ENCODE measurements at places on chromosomes 1 and 21. TPM values are rescaled to one million over a fixed set of nuclear protein-coding genes. Genes with fewer than 3 reads are reported as not detected.

GRCh38 chr1:67534627-67535065 is 104.4 kb upstream of the SERBP1 start:
- no peak for DNase-seq

GRCh38 chr1:243428617-243429342 is 172.9 kb downstream of the SDCCAG8 start:
- DNase-seq: no peak

DNA sequence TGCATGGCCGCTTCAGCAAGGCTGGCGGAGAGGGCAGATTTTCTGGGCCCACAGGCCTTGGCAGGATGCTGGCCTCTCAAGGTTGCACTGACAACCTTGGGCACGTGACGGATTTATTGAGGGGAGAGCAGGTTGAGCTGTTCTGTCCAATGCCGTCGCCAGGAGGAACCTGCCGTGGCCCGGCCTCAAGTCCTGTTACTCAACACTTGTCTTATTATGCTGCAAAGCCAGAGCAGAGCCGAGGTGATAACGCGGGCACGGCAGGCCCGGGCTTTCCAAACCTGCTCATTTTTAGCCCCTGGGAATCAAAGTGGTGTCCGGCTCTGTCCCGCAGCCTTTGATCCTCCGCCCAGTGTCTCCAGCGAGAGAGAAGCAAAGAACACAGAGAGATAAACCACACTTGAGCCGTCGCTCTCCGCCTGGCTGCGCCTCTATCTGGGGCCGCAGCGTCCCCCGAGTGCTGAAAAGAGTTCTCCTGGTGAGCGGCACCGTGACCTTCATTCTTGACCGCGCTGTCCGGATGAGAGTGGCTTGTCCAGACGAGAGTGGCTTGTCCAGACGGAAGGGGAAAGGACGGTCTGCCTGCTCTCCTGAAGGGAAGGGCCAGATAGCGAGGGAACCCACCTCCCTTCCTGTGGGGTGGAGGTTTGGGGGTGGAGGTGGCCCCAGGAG is 162.3 kb upstream of the ARHGEF16 start:
- no peak for DNase-seq

GRCh38 chr1:20275319-20275925 is 15.3 kb upstream of the VWA5B1 start:
- no peak for DNase-seq

GRCh38 chr1:245501633-245502032 is 346.8 kb downstream of the KIF26B start:
- DNase-seq: no peak

DNA sequence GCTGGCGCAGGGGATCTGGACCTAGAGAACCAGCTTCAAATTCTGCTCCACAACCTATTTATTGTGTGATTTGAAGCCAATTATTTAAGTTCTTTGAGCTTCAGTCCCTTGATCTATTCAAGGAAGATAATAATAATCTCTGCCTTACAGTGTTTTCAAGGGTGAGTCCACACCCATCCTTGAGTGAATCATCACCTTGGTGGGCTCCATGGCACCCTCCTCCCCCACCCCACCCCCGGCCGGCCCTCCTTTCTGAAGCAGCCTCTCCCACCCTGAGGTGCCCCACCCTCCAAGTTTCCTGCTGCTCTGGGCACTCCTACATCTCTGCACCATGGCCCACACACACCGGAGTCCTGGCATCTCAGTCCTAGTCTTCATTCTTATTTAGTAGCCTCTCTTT is 38.3 kb downstream of the TCP10L start:
- no peak for DNase-seq

GRCh38 chr1:172585861-172586260 is 52.9 kb downstream of the SUCO start:
- DNase-seq: peak; percentile 46

DNA sequence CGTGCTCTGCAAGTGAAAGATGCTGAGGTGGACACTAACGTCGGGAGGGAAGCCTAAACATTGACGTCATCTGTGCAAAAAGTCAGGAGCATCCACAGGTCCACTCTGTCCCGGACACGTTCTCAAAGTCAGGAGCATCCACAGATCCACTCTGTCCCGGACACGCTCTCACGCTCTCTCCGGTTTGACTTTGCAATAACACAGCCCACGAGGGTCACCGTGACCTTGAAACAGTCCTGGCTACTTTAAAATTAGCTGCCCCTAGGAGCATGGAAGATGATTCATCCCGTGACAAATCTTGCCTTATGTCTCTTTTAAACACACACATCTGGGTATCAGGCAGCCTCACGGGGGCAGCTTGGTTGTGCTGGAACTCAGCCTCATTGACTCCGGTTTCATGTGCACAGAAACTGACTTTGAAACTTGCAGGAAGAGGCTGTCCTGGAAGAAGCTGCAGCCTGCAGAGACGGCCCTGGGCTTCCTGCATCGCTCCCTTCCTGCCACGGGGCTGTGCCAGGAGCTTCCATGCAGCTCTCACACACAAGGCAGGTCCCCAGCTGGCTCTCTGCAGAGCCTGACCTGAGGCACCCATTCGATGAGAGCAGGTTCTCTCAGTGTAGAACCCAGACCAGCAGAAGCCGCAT is 18.1 kb upstream of the COL18A1 start:
- peak; percentile 24 for DNase-seq

DNA sequence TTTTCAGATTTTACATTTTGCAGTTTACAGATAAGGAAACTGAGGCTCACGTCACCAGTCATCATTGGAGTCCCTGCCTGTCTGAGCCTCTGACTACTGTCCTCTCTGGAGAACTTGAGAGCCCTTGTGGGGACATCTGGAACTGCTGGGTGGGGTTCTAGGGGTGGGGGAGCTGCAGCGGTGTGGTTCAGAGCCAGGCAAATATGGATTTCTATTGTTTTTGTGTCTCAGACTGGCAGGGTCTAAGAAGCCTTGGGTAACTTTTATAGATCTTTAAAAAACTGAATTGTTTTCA is 46.9 kb downstream of the IER5 start:
- DNase-seq: no peak

GRCh38 chr1:36913016-36913415 is 121.3 kb downstream of the GRIK3 start:
- no peak for DNase-seq

DNA sequence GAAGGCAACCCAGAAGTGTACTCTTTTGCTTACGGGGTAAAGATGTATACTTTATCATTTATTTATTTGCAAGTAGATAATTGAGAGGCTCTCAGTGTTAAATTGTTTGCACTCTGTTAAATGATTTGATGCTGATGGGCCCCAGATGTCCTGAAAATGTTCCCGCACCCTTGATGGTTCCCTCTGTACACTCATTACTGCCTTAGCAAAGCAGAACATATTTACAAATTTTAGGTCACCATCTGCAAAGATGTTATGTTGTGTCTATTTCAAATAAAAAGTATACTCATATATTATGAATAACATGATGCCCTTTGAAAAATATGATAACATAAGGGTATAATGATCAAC is 240.5 kb upstream of the SNX7 start:
- no peak for DNase-seq

GRCh38 chr1:226443439-226443838 is 35.5 kb upstream of the PARP1 start:
- peak; percentile 62 for DNase-seq

DNA sequence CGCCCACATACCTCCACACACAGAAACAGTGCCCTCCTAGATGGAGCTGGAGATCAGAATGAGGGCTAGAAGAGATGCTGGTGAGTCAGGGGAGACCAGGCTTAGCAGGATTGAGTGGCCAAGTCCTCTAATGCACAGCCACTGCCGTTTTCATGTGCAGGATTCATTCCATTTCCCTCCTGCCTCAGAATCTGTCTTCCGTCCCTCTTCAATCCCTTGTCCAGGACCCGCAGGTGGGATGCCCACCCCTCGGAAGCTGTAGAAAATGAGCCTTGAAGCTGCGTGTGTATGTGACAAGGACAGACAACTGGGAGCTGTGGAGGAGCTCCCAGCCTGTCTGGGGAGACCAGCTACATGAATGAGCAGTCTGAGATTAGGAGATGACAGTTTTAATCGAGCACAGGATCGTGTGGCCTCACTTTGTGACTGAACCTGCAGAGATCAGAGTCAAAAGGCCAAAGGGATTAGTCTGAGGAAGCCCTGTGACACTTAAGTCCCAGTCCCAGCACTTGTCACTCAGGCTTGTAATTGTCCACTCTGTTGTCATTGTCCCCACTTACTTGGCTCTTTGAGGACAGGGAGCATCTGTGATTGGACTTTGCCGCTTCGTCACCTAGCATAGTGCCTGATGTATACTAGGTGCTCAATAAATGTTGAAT is 22.0 kb downstream of the LGR6 start:
- DNase-seq: no peak

- DNase-seq: no peak
Measured at GRCh38 chr1:14369526-14370213, 228.8 kb upstream of the KAZN start.

DNA sequence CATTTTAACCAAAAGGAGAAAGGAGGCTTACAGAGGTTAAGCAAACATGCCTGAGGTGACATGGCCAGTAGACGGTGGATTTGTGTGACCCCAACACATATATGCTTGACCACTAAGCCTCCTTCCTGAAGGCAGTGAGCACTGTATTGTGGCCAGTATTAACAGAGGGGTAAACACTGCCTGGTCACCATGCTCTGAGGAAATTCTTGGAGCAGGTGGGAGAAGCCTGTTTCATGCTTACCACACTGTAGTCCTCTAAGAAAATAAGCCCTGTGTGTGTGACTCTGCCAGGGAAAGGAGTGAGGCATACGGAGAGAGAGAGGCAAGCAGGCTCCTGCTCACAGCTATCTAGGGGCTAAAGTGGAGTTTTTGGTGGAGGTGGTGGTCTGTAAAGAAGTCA is 102.7 kb downstream of the KCND3 start:
- no peak for DNase-seq

DNA sequence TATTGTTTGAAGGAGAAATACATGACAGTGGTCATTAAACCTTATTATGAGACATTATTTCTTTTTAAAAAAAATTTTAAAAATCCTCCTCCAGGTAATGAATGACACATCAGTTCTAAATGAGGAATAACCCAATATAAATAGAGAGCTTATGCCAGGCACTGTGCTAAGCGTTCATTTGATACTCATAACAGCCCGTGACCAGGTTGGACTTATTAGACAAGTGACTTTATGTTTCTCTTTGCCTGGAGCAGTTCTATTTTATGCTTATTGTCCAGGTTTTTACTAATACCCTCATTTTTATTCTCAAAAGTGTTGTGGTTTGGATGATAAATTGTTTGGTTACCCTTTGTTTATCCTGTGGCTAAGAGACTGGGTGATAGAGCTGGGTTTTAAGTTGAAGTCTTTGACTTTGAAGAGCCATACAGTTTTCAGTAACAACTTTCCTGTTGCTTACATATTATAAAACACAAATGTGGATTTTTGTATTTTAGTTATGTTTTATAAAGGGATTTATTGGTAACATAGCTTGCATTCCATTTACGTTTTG is 84.2 kb downstream of the RABGAP1L start:
- DNase-seq: no peak

- peak; percentile 82 for DNase-seq
Measured at GRCh38 chr1:33295450-33296081, 25.3 kb downstream of the A3GALT2 start.

GRCh38 chr1:33130297-33130696 is 49.3 kb downstream of the AZIN2 start:
- no peak for DNase-seq

GRCh38 chr1:80248886-80249285 is 1242.4 kb upstream of the ADGRL4 start:
- DNase-seq: no peak

- DNase-seq: no peak
Measured at GRCh38 chr1:9782116-9782751, 41.5 kb downstream of the CLSTN1 start.

GRCh38 chr1:115829023-115829674 is 11.8 kb downstream of the NHLH2 start:
- peak; percentile 34 for DNase-seq

GRCh38 chr1:241422470-241422869 is 65.5 kb upstream of the RGS7 start:
- DNase-seq: no peak

- peak; percentile 26 for DNase-seq
Measured at GRCh38 chr21:33975548-33976081, 60.0 kb upstream of the ATP5PO start.

- DNase-seq: no peak
Measured at GRCh38 chr1:119595168-119595567, 52.9 kb downstream of the ZNF697 start.

- DNase-seq: peak; percentile 88
Measured at GRCh38 chr1:25616095-25616986, at the start of gene MAN1C1. Gene MAN1C1, plus strand, starts transcription at chr1:25616791. Its CDS starts 1,007 bp downstream, at chr1:25617798.

DNA sequence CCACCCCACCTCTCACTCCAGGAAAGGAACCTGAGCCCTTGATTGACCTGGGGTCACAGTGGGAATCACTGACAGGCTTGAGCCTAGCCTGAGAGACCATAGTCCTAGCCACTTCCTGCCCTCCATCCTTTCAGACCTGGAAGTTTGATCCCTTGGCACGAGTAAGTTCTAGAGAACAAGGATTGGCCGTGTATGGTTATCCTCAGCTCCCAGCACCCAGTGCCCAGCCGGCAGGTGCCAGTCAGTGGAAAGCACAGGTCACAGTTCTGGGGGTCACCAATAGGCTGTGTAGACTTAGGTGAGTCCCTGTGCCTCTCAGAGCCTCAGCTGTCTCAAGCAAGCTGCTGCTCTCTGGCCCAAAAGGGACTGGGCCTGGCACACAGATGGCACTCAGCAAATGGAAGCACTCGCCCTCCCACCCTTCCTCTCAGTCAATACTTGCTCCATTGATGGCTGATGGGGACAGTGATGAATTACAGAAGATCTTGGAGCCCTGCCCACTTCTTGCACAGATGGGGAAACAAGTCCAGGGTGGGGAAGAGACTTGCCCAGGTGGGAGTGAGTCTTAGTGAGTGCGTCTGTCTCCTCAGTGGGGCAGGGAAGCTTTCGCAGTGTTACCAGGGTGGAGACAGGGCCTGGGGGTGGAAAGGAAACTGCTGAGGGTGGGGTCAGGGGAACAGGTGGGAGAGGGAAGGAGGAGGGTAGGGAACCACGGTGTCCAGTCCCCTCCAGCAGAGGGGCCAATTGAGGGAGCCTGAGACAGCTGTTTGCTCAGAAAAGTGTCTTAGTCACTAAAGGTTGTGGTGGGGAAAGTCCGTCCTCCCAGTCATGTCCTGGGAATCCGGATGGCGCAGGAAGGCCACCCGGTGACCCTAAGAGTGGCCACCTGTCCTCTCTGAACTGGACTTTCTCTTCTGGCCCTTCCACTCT is 2.6 kb upstream of the KCNQ4 start:
- DNase-seq: no peak

The LCE1B gene
- not detected for total RNA-seq

The HSPB7 gene
- not detected for total RNA-seq

The MNDA gene
- not detected for total RNA-seq

The G0S2 gene
- total RNA-seq: 2.4 TPM

The ITLN2 gene
- total RNA-seq: not detected

The LCE2C gene
- not detected for total RNA-seq

The TTC39A gene
- 10.4 TPM for total RNA-seq

The TNFRSF4 gene
- total RNA-seq: 0.38 TPM

The FCN3 gene
- not detected for total RNA-seq

The AIDA gene
- total RNA-seq: 47.9 TPM

The GJA8 gene
- total RNA-seq: not detected
